ENCODE measurements at places on chromosomes 11 and 22. TPM values are rescaled to one million over a fixed set of nuclear protein-coding genes. Genes with fewer than 3 reads are reported as not detected.
A peak's percentile ranks its signal among the peaks of the same experiment; 100 is the strongest.

DNA sequence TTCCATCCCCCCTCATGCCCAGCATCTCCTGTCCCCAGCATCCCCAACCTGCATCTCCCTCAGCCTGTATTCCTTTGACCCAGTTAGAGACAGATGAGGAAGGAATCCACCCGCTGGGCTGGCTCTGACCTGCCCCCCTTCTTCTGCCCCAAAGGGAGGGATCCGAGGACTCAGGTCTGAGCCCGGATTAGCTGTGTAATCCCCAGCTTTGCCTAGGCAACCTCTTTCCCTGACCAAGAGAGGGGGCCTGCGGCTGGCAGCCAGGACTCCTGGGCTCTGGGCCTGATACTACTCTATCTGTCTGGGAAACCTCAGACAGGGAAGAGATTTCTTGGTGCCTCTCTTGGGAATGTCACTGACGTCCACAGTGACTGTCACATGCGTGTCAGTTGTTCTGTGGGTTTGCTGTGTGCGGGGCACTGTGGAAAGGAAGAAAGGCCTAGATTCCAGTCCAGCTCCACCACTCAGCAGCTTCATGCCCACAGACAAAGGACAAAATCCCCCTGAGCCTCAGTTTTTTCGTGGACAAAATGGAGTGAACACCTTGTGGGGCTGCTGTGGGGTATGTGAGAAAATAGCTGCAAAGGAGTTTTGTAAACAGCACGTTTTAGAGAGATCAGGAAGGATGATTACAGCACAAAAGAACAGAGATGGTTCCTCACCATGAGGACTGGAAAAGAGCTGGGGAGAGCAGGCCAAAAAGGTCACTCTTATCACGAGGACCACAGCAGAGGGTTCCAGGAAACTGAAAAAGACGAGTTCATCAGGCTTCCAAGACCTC, 1.3 kb upstream of the NDUFV1 start:
- DNase-seq = no peak

EXPH5 gene
- 2.0 TPM for total RNA-seq

APOL5 gene
- not detected for total RNA-seq

DNA sequence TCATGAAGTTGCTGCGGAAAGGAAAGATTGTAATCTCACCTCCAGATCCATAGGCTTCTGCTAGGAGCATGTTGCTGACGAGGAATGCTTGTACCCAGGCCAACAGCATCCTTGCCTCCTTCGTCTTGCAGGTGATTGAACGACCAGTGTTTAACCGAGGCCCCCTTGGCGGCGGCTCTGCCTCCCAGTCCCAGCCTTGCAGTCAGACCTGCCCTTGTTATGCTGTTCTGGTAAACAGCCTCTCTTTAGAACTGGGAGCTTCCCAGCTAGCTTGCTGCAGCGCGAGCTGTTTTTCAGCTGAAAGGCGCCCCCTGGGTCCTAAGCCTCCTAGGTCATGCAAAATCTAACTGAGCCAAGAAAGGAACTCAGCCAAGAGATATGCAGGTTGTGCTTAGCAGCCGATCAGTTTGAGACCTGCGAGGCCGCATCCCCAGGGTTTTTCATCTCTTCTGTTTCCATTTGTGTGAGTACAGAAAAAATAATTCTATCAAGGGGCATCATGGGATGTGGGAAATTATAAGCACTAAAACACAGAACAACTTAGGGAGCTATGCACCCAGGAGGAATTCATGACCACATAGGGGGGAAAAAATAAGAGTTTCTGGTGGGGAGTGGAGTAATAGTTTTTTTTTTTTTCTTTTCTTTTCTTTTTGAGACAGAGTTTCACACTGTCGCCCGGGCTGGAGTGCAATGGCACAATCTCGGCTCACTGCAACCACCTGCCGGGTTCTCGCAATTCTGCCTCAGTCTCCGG, at the start of gene PIK3IP1:
Gene PIK3IP1, minus strand, starts transcription at position 253 of the 754 bp plus-strand sequence. Its CDS starts 144 bp downstream, at position 109.
- DNase-seq = peak; percentile 92

- DNase-seq = no peak
Measured at GRCh38 chr11:96172604-96173003, 170.4 kb downstream of the MAML2 start.

GLYATL1 gene
- not detected for total RNA-seq

CPT1B gene
- 113 TPM for total RNA-seq

LDLRAD3 gene
- 0.07 TPM for total RNA-seq

DNA sequence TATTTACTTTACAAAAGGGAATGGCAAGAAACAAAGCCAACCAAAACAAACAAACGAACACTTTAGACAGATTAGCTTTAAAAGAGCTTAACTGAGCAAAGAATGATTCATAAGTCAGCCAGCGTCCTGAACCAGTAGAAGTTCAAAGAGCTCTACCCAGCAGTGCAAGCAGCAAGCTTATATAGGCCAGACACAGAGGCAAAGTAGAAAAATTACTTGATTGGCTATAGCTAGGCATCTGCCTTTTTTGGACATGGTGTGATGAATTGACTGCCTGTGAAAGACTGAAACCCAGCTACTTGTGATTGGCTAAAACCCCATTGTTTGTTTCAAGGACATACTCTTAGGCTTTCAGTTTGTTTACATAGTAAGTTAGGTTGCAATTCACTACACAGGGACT, 2120.0 kb upstream of the RAG2 start:
- DNase-seq = no peak

DNA sequence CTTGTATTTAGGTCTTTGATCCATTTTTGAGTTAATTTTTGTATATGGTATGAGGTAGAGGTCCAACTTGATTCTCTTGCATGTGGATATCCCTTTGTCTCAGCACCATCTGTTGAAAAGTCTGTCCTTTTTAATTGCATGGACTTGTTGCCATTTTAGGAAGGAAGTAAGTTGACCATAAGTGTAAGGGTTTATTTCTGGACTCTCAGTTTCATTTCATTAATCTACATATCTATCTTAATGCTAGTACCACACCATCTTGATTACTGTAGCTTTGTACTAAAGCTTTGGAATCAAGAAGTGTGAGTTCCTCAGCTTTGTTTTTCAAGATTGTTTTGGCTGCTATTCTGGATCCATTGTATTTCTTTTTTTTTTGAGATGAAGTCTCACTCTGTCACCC, 31.4 kb downstream of the CBL start:
- DNase-seq = no peak

- no peak for DNase-seq
Measured at GRCh38 chr22:37922191-37922590, 16.1 kb downstream of the MICALL1 start.

MS4A1 gene
- total RNA-seq = not detected

- DNase-seq = no peak
Measured at GRCh38 chr11:12581923-12582322, 92.3 kb upstream of the TEAD1 start.

DNA sequence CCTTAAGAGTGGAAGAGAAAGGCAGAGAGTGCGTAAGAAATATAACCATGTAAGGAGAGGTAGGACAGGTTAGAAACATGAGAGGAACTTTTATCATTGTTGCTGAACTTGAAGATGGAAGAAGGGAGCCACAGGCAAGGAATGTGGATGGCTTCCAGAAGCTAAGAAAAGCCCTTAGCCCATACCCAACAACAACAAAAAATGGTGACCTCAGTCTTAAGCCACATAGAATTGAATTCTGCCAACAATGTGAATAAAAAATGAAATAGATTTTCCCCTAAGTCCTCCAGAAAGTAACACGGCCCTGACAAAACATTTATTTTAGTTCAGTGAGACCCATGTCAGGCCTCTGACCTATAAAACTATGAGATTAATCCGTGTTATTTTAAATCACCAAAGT, 767.3 kb downstream of the FAM181B start:
- no peak for DNase-seq

CLNS1A gene
- 102 TPM for total RNA-seq

FGF19 gene
- not detected for total RNA-seq

- DNase-seq = peak; percentile 16
Measured at GRCh38 chr11:69950120-69950519, 128.0 kb upstream of the ANO1 start.

OR51D1 gene
- total RNA-seq = not detected

TPBGL gene
- total RNA-seq = not detected

DNA sequence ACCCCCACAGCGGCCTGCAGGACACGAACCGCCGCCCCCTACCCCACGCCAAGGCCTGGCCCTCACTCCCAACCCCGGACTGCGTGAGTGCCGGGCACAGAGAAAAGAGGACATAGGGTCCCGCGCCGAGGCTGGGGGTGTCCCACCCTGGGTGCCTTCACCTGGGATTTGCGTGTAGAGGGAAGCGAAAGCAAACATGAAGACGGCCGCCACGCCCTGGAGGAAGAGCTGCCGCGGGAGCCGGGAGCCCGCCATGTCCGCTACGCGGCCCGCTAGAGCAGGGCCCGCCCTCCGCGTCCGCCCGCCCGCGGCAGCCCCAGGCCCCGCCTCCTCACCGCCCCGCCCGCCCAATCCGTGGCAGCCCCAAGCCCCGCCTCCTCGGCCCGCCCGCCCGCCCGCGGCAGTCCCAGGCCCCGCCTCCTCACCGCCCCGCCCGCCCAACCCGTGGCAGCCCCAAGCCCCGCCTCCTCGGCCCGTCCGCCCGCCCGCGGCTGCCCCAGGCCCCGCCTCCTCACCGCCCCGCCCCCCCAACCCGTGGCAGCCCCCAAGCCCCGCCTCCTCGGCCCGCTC, at the start of gene LMF2:
Gene LMF2, minus strand, starts transcription at position 282 of the 570 bp plus-strand sequence. Its CDS starts 27 bp downstream, at position 255.
- DNase-seq = peak; percentile 91

PATE1 gene
- not detected for total RNA-seq

- DNase-seq = no peak
Measured at GRCh38 chr22:40920526-40920925, 30.7 kb upstream of the RBX1 start.
